ENCODE measurements at places on chromosomes 7 and 10.

DNA sequence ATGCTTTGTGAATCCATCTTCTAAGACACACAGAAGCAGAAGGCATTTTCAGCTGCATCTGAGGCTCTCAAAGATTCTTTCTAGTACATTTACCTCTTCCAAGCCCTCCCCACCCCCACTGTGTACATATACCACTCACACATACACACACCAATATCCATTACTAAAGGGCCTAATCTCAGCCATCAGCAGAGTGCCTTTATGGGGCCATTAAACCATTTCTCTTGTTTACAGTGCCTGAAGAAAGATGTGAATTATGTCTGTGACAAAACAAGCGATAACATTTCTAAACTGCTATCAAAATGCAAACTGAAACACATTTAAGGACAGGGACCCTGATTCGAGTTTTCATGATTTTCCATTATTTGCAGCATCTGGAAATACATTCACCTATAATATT, 40.0 kb downstream of the ETV1 start:
- DNase-seq = no peak

DNA sequence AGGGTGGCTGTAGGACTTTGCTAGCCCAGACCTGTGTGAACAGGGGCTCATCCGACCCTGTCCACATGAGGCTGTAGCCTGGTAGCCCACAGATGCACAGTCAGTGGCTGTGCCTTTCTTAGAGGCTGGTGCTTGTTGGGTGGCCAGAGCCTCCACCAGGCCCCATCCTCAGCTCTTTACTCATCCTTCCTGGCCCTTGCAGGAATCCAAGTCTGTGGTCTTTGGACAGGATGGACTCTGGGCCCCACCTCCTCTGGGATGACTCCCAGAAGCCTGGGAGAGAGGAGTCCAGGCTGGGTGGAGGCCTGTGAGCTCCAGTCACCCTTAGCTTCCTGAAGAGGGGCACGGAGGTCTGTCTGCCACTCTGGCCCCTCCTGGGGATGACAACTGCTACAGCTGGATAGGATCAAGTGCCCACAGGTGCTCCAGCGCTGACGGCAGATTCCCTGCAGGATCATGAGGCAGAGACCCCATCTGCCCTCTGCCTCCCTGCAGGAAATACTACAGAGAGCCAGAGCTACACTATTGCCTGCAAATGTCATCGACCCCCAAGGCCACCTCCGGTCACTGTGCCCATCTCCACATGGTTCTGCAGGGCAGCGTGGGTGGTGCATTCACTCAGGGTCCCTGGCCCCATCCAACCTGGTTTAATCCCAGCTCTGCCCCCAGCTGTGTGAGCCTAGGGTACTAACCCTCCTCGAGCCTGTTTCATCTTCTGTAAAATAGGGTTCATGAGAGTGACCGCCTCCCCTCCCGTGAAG, 114.5 kb downstream of the PTPN20 start:
- DNase-seq = no peak

DNA sequence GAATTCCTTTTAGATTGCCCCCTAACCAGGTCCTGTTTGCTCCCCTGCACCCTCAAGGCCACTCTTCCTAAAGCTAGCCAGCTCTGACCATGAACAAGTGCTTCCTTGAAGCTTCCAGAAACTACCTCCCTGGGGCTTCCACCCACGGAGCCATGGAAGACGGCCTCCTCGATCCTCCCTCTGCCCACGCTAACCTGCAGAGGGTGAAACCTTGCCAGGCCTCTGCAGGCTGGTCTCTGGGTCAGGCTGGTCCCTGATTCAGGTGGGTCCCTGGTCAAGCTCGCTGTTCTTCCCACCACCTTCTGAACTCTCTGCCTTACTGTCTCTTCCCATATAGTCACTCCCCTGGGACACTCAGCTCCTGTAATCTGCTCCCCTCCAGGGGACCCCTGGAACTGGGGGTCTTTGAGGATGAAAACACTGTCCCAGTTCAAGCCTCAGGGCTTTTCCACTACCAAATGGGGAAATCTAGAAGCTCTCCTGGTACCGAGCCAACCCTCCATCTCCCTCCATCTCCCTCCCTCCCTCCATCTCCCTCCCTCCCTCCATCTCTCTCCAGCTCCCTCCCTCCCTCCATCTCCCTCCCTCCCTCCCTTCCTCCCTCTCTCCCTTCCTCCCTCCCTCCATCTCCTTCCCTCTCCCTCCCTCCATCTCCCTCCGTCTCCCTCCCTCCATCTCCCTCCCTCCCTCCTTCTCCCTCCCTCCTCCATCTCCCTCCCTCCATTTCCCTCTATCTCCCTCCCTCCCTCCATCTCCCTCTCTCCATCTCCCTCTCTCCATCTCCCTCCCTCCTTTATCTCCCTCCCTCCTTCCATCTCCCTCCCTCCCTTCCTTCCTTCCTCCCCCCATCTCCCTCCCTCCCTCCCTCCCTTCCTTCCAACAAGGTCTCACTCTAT, 2.9 kb downstream of the MLXIPL start:
- DNase-seq = no peak

- DNase-seq = no peak
Observed at GRCh38 chr10:131452926-131453720, 141.6 kb upstream of the TCERG1L start.

DNA sequence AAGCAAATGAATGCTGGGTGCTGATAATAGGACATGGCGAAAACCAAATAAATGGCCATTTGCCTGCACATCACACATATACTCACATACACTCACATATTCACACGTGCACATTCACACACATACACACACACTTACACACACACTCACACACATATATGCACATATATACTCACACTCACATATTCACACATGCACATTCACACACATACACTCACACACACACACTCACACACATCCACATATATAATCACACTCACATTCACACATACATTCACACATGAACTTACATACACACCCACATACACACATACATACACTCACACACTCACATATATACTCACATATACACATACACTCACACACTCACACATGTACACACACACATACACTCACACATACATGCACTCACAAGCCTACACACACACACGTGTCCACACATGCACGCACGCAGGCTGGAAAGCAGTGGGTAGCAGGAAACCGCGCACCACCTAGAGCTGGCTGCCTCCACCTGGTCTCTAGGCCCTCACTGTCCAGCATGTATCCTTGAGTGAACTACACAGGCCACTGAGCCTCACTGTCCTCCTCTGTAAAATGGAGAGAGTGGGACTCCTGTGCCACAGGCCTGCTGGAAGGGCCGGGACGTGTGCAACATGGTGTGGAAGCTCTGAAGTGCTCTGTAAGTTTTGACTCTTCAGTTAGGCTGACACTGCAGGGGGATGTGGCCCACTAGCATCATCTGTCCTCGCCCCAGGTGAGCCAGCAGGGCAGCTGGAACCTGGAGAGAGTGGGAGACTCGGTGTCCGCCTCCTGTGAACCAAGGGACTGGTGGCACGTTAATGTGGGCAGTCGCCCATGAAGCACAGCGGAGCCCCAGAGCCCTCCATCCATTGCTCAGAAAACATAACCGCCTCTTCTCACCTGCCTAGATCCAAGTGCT, 14.9 kb downstream of the TMEM72 start:
- no peak for DNase-seq

DNA sequence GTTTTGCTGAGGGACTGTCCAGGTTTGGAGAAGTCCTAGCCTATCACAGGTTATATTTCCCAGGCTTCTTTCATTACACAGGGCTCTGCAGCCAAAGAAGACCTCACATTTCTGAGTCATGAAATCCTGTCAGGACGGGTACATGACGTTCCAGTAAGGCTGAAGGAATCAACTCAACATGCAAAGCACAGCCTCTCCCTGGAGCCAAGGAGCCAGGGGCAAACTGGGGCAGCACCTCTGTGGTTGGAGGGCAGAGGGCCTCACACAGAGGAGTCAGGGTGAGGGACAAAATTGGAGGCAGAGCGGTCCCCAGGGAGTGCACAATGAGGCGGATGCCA, 116.3 kb upstream of the GDF10 start:
- no peak for DNase-seq

DNA sequence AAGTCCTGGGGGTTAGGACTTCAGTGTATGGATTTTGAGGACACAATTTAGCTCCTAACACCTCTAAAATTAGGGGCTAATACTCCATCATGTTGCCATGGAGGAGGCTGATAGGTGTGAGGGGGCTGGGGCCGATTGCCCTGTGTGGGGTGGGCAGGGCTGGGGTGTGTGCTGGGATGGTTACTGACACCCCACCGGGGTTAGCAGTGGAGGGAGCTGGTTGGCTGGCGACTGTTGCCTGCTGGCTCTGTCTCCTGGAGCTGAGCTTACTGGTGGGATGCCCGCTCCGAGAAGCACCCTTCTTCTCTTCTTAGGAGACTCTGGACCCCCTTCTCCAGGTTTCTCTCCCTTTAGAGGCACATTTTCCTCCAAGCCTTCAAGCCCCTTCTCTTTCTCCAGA, 22.2 kb upstream of the SH2D4B start:
- no peak for DNase-seq

- no peak for DNase-seq
Observed at GRCh38 chr7:100829150-100829716, 1.9 kb upstream of the EPHB4 start.

GRCh38 chr7:132576721-132577085, 433 bp upstream of the PLXNA4 start:
- no peak for DNase-seq

- no peak for DNase-seq
Observed at GRCh38 chr7:68250143-68250542, 1253.5 kb downstream of the TYW1 start.

GRCh38 chr10:72980348-72980747, 25.7 kb upstream of the PLA2G12B start:
- no peak for DNase-seq

DNA sequence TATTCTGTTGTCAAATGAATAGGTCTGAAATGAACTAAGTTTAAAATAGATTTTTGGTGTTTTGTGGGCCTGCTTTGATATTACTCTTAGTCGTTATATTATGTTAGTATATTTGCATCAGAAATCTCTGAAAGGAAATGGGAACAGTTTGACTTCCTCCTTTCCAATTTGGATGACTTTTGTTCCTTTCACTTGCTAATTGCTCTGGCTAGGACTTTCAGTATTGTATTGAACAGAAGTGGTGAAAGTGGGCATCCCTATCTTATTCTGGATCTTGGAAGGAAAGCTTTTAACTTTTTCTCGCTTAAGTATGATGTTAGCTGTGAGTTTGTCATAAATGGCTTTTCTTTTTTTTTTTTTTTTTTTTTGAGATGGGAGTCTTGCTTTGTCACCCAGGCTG, 273.6 kb upstream of the DKK1 start:
- no peak for DNase-seq

- DNase-seq = peak; percentile 31
Observed at GRCh38 chr10:99993701-99994689, 15.8 kb downstream of the DNMBP start.

- DNase-seq = no peak
Observed at GRCh38 chr10:70664702-70665195, 7.6 kb upstream of the ADAMTS14 start.

GRCh38 chr10:132363376-132363775, 31.4 kb downstream of the LRRC27 start:
- DNase-seq = no peak

DNA sequence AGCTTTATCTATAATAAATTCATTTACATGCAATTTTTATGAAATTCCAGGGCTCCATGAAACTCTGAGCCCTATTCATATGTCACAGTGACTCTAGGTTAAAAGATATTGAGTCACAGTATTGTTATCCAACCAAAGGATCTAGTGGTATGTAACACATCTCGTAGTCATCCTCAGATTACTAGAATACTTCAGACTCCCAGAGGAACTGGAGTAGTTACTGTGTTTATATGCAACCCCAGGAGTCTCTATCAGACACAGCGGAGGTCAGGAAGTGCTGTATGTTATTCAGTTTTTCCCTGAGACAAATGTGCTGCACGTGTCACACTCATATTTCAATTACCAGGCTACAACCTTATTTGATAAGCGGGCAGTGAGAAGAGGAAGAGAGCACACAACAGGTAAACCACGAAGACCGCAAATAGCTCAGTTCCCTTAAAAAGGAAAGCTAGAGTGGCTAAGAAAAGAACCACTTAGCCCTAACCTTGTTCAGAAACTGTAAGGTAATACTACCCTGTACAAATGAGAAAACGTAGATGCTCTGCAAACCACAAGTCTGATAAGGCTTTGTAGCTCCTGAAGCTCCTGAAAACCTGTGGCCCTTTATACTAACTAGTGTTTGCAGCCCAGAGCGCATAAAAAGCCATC, 114.0 kb upstream of the CNTNAP2 start:
- DNase-seq = no peak

GRCh38 chr7:96122746-96123145, 199.2 kb downstream of the SLC25A13 start:
- DNase-seq = no peak

DNA sequence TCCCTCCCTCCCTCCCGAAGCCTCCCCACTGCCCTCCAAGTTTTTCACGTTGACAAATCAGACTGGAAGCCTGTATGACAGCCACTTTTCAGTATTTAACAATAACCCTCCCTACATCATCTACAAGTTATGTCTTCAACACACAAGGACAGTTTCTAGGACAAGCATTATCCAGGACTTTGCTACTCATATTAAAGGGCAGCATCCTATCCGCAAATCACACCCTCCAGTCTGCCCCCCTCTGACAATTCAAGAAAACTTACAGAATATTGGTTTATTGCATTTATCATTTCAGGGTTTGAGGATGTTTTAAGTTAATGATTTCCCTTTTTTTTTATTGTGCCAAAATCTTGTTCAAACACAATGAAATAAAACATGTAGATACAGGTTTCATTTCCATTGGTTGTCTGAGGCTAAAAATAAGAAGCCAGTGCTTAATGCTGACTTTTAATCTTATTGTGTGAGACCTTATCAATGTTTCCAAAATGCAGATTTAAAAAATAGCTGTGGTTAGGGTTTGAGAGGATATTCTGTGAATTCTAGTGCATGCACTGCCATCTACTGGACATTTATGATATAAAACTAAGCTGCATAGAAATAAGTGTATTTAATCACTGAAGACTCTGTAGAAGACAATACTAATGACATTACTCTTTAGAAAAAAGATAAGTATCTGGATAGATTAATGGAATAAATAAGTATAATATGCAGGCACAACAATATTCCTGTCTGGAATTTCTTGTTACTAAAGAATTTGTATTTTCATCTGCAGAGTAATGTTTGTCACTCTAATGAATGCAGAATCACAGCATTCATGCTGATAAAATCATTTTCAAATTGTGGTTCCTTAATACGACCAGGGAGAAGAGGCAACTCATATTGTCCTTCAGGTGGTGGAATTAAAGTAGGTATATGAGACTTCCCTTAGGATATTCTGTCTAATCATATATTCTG, 64.1 kb downstream of the CAV1 start:
- no peak for DNase-seq

GRCh38 chr7:124954790-124955189, 25.2 kb upstream of the POT1 start:
- no peak for DNase-seq

DNA sequence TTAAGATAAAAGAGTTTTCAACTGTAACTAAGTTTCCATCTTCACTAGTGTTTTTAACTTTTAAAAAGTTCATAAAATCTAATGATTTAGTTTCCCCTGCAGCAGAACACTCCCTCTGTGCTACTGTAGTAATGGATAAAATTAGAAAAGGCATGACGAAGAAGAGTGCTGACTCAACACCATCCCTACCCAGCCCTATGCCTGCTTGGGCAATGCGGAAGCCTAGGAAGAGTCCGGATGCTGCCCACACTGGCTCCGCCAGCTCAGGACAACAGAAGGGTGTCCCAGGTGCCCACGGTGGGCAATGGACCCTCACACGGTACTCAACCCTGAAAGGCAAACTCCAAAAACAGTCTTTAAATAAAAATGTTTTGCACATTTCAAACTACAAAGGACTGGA, 118.2 kb downstream of the LARP4B start:
- DNase-seq = no peak
